ENCODE measurements at places on chromosomes 11 and 22.
A peak's percentile ranks its signal among the peaks of the same experiment; 100 is the strongest.

DNA sequence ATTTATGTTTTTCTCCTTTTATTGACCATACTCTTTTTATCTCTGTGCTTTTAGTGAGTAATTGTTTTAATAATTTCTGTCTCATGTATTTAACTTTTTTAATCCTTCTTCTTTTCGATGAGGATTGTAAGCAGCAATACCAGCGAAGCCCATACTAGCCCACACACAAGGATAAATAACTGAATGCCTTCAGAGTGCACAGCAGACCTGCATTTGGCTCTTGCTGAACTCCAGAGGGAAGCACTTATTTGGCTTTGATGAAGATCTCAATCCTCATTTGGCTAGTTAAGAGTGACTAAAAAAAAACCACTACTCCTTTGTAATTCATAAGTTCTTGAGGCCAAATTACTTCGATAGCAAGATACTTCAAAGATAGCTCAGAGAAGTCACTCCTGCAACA is 293.3 kb downstream of the METTL15 start:
- DNase-seq, result no peak

- DNase-seq, result peak; percentile 70
Measured at GRCh38 chr11:122601141-122602125, 54.1 kb upstream of the UBASH3B start.

DNA sequence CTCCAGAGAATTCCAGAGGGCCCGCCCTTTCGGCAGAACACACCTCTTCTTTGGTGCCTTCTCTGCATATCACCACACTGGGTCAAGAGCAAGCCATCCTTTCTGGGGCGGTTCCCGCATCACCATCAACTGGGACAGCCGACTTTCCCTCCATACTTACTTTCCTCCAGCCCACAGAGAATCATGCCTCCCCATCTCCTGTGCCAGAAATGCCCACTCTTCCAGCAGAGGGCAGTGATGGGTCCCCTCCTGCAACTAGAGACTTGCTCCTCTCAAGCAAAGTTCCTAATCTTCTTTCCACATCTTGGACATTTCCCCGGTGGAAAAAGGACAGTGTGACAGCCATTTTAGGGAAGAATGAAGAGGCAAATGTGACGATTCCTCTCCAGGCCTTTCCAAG is 157.7 kb downstream of the C11orf91 start:
- peak; percentile 67 for DNase-seq

DNA sequence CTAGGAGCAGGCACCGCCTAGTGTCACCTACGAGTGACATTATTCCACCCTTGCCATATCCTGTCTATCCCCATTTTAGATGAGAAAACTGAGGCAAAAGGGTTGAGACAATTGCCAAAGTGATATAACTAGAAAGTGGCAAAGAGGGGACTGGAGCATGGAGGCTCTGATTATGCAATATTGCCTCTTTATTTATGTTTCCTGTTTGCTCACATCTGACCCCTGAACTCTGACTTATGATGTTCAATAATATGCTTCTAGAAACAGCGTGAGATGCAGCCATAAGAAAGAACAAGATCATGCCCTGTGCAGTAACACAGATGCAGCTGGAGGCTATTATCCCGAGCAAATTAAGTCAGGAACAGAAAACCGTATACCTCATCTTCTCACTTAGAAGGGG is 7.7 kb downstream of the ELF5 start:
- no peak for DNase-seq

GRCh38 chr11:125402435-125402834 is 93.6 kb downstream of the FEZ1 start:
- peak; percentile 36 for DNase-seq

- no peak for DNase-seq
Measured at GRCh38 chr22:28873183-28873963, 10.0 kb upstream of the ZNRF3 start.

DNA sequence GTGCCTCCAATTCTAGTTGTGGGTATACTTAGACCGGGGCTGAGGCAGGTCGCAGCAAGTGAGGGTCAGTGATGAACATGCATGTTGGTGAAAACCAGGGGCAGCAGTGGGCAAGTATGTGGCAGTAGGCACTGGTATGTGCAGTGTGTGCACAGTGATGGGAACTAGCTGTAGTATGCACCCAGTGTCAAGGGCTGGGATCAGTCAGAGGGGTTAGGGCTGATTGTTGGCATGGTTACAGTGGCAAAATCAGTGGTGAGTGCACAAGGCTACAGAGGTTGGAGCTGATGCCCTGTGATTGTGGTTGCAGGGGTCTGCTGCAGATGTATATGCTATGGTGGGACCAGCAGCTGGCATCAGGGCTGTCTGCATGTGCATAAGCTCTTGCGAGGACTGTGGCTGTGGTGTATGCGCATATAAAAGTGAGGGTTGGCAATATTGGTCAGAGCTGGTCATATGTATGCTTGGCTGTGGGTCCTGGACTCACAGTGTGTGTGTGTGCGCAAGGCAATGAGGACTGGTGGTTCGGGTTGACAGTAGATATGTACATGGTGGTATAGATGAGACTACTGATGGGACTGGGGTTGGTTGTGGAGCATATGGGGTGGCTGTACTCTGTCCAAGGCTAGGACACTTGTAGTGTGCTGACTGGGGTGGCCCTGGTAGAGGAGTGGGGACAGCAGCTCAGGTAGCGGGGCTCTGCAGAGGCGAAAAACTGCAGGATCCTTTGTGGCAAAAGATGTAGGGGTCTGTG is 33.7 kb upstream of the CHORDC1 start:
- DNase-seq, result no peak

GRCh38 chr11:120198787-120199469 is 11.9 kb upstream of the OAF start:
- no peak for DNase-seq

GRCh38 chr11:77020734-77021133 is 13.5 kb upstream of the B3GNT6 start:
- no peak for DNase-seq

DNA sequence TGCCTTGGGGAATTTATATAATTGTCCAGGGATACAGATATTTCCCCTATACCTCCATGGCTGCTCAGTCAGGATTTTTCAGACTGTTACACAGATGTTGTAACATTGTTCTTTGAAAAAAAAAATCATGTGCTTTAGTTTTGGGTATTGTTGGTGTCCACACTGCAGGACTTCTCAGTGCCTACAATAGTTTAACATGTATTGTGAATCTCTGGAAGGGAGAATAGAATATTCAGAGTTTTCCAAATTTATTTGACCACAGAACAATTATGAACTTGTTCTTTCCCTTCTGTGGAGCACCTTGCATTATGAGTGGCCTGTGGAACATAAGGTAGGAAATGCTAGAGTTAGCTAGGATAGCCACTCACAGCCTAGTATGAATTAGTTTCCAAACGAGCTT is 14.5 kb downstream of the CRYBA4 start:
- DNase-seq, result no peak

DNA sequence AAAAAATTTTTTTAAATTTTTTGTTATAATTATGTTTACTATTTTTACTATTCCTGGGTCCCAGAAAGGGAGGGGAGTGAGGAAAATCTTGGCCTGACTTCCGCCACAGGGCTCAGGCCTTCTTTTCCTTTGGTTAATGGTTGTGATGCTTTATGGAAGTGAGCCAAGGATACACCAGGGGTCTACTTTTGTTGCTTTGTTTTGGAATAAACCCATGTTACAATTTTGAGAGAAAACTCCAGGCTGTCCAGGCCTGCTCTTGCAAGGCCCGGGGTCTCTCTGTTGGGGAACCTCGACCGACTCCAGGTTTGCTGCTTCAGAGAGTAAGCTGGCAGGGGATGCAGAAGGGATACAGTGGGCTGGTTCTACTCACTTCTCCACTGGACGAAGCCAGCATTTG is 84.7 kb downstream of the ABTB2 start:
- no peak for DNase-seq

DNA sequence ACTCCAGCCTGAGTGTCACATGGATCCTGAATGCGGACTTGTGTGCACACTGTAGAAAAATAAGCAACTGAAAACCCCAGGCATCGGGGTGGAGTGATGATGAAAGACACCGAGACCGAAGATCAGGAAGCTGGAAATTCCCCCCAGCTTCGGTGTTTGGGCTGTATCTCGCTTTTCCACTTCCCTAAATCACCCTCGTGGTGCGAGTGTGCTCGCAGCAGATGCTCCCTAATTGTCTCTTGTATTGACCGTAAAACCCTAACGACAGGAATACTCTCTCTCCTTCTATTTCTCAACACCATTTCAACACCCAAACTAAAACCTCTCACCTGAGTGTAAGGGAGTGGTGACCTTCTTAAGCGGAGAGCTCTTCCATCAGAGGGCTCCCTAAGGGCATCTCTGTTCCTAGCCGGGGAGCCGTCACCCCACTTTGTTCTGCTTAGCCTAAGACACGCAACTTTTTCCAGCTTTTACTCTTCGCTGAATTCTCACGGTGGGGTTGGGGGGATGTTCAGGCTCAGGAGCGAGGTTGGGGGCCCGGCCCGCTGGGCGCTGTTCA is 635 bp upstream of the GRK3 start:
- no peak for DNase-seq

DNA sequence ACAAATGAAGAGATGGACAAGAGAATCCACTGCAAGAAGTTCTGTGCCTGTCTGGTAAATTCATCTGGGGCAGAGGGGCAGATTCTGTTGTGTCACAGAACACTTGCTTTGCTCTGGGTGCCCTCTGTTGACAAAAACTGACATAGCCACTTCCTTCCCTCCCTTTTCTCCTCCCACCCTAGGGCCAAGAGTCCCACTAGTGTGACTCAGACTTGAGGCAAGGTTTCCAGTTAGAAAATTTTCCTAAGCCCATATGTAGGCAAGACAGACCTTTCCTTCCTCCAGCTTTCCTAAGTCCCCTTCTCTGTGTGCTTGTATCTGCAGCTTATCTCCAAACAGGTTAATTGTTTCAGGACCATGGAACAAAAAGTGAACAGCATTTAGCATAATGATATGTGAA is 106.8 kb downstream of the RBFOX2 start:
- DNase-seq, result peak; percentile 95

GRCh38 chr11:44658506-44658850 is 68.3 kb upstream of the TSPAN18 start:
- DNase-seq, result peak; percentile 26

DNA sequence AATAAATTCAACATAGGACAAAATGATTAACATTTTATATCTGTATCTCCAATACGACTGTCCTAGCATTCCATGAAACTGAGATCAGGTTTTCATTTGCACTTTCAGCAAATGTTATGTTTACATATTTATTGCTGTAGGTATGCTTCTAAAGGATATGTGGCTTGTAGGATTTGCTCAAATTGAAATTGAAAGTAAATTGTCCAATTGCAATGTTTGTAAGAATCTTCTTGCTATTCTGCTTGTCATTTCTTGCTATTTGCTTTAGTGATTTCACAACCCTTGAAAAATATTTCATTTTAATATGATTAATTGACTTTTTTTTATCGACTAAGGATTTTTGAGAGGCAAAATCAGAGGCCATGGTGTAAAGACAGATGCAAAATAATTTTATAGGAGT is 904.2 kb upstream of the RAG2 start:
- peak; percentile 3 for DNase-seq

DNA sequence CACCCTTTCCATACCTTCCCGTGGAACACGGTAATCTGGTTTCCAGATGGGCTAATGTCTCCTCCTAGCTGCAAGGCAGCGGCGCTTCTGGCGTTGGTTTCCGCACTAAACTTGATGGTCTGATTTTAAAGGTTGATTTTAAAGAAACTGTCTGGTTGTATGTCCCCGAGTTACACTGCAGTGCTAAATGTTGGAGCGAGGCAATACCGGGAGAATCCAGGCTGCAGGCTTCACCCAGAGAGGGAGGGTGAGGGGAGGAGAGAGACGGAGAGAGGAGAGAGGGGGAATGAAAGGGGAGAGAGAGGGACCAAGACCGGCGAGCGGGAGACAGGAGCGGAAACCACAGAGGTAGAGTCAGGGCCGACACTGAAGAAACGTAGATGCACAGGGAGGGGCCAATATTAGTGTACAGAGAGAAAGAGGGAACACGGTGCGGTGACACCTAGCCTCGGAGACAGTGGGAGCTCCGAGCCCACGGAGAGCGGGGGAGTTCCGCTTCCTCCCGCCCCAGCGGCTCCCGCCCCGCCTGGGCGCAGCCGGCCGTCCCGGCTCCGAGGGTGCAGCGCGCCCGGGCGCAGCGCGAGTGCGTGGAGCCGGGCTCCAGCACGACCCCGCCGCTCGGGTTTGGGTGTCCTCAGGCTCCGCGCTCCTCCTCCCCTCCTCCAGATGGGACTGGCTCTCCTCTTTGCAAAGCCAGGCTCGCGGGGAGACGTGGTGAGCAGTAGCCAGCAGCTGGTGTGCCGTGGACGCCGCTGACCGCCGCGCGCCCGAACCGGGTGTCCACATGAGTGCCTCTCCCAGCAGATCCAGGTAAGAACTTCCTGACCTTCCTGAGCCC is 71.9 kb upstream of the GRAMD1B start:
- peak; percentile 5 for DNase-seq

DNA sequence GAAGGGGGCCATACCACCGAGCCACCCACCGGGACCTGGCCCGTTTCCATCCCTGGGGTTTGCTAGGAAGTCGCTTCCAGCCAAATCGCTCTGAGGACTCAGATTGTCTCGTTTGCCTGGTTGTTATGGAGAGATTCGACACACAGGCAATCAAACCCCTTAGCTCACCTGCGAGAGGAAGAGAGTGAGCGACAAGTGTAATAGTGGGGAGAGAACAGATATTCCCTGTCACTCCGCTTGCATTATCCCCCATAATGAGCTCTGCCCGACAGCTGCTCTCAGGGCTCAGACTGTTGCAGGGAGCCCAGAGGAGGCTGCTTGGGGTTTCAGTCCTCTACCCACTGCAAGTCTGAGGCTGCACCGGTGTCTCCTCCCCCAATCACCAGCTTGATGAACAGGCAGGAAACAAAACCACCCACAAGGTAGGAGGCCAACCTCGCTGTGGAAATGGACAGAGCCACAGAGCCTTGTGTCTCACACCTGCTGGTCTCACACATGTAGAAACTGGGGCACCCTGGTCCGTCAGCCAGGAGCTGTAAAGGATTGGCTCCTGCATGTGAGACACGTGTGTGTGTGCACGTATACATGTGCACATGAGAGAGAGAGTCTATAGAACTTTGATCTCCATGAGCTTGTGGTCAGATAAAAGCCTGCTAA is 351.1 kb downstream of the BUD13 start:
- no peak for DNase-seq

GRCh38 chr11:127943763-127944162 is 643.6 kb downstream of the ETS1 start:
- no peak for DNase-seq

GRCh38 chr11:33835143-33835878 is 56.6 kb downstream of the LMO2 start:
- peak; percentile 77 for DNase-seq

DNA sequence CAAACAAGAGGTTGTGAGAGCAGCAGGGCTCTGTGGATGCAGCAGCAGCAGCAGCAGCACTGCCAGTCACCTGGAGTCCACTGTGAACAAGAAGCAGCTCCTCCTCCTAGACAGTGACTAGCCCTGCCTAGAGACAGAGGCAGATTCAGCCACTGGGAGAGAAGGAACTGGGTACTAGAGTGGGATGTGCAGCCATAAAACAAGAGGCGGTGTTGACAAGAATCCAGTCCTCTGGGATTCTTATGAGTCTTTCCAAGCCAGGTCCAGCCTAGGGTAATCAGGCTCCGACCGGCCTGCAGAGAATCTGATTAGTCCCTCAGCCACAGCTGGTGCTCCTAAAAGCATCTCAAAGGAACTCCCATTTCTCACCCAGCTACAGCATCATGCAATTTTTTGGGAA is 83.9 kb upstream of the USP47 start:
- DNase-seq, result no peak

- no peak for DNase-seq
Measured at GRCh38 chr11:36635066-36635862, 37.2 kb upstream of the RAG2 start.

All from cardiac fibroblast (primary cell).